ENCODE measurements at places on chromosomes 6 and 20. TPM values are rescaled to one million over a fixed set of nuclear protein-coding genes. Genes with fewer than 3 reads are reported as not detected.
A peak's percentile ranks its signal among the peaks of the same experiment; 100 is the strongest.

DNA sequence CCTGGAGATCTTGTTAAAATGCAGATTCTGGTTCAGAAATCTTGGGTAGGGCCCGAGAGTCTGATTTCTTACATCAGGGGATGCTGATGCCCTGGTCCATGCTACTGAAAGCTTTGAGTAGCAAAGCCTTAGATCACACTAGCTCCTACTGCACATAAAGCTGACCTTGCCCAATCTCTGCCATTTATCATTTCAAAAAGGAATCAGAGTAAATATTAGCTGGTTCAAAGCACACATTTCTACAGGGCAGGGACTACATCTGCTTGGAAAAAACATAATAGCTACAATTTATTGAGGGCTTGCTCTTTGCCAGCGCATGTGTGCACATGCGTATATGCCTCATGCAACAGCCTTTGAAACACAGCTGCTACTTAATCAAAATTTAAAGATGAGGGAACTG is 440.4 kb upstream of the ARID1B start:
- no peak overlapping the region for H3K4me3 ChIP-seq
- no peaks in the 10 kb centered on the region for H3K4me1 ChIP-seq
- H3K27me3 ChIP-seq = no peaks in the 10 kb centered on the region
- no peak for DNase-seq
- no peaks in the 10 kb centered on the region for H3K36me3 ChIP-seq

GRCh38 chr20:38406476-38406875 is 28.7 kb downstream of the SNHG17 start:
- H3K4me3 ChIP-seq = no peak overlapping the region
- H3K36me3 ChIP-seq = no peaks in the 10 kb centered on the region
- H3K27me3 ChIP-seq = no peaks in the 10 kb centered on the region
- H3K27ac ChIP-seq = no peak overlapping the region
- DNase-seq = no peak

- H3K4me3 ChIP-seq = no peak overlapping the region
- H3K27ac ChIP-seq = no peak overlapping the region
- no peaks in the 10 kb centered on the region for H3K36me3 ChIP-seq
- no peak for DNase-seq
- no peaks in the 10 kb centered on the region for H3K27me3 ChIP-seq
Observed at GRCh38 chr6:168092541-168092940, 13.5 kb upstream of the FRMD1 start.

DNA sequence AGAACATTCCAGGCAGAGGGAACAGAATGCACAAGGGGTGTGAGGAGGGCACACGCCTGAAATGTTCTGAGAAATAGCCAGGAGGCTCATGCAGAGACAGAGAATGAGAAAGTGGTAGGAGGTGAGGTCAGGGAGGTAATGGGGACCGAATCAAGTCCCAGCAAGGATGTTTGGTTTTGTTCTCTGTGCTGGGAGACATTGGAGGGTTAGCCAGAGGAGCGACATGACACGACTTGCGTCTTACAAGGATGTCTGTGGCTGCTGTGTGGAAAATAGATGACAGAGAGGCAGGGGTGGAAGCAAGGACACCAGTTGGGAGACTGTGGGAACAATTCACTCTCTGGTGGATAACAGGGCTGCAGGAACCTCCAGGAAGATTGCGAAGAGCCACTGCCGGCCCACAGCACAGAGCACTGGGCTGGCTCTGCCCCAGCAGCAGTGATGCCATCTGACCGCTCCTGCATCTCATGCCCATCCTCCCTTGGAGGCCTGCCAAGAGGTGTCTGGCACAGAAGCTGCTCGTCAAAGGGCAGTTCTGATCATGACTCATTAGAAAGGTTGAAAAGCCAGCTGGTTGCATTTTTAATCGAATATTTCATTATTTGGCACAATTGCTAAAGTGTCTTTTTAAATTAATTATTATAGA is 57.7 kb upstream of the CD83 start:
- no peak overlapping the region for H3K27ac ChIP-seq
- H3K36me3 ChIP-seq = no peaks in the 10 kb centered on the region
- H3K4me1 ChIP-seq = no peaks in the 10 kb centered on the region
- DNase-seq = peak; percentile 44
- H3K4me3 ChIP-seq = no peak overlapping the region
- no peaks in the 10 kb centered on the region for H3K27me3 ChIP-seq

DNA sequence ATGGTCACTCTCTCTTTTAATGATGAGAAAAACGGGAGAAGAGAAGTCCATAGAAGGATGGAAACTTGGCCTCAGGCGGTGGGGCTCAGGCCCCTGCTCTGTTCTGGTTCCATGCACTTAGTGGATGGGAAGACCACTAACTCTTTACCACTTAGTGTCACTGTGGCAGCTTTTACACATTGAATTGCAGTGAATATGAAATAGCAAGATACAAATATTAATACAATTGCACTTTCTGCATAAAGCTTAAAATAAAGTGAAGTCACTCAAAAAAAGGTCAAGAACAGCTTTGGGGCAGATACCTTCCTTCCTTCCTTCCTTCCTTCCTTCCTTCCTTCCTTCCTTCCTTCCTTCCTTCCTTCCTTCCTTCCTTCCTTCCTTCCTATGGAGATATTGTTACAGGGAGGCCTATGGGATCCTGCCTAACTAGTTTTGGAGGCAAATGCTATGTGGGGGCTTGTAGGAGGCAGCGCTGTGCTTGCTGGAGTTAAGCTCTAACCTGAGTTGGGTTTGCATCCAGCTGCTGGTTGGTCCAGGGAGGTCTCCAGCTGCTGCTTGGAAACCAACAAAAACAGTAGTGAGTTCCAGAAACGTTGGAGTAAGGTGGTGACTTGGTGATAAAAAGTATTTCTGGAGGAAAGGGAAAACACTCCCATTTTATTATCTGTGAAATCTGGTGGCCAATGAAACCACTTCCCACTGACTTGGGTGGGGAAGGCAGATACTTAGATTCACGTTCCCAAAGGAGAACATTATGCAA is 62.3 kb upstream of the NKX2-2 start:
- no peak overlapping the region for H3K27ac ChIP-seq
- H3K27me3 ChIP-seq = no peaks in the 10 kb centered on the region
- no peak for DNase-seq
- no peaks in the 10 kb centered on the region for H3K4me1 ChIP-seq

DNA sequence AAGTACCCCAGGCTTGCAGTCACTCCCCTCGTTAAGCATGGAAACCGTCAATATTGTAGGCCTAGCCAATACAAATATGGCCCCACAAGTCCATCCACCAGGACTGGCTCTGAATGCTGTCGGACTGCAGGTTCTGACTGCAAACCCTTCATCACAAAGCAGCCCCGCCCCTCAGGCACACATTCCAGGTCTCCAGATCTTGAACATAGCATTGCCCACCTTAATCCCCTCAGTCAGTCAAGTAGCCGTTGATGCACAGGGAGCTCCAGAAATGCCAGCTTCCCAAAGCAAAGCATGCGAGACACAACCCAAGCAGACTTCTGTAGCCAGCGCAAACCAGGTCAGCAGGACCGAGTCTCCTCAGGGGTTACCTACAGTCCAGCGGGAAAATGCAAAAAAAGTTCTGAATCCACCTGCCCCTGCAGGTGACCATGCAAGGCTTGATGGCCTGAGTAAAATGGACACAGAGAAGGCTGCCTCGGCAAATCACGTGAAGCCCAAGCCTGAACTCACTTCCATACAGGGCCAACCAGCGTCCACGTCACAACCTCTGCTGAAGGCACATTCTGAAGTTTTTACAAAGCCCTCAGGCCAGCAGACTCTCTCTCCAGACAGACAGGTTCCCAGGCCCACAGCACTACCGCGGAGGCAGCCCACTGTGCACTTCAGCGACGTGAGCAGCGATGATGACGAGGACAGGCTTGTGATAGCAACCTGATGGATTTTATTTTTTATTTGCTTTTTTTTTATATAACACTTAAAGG is 126.2 kb upstream of the EDN1 start:
- H3K36me3 ChIP-seq = peaks cover 7% of the 10 kb centered on the region
- peaks cover 6% of the 10 kb centered on the region for H3K4me1 ChIP-seq
- no peak for DNase-seq

DNA sequence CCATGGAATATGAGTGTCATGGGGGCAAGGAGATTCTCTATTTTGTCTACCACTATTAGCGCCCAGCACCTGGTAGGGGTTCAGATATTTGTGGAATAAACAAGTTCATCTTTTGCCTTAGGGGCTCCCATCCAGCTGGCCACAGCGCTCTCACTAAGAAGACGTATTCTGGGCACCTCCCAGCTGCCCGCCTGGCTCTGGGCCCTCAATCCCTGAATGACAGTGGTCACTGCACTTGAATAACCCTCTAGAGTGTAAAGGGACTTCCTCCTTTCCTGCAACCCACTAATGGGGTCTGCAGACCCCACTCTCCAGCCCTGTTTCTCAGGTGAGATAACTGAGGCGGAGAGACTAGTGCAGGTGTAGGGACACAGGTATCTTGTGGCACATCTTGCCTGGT is 36.2 kb downstream of the SNX5 start:
- H3K36me3 ChIP-seq = no peaks in the 10 kb centered on the region
- peaks cover 16% of the 10 kb centered on the region for H3K4me1 ChIP-seq
- no peak overlapping the region for H3K27ac ChIP-seq
- DNase-seq = no peak

GRCh38 chr6:111870742-111871064 is 2.5 kb downstream of the FYN start:
- DNase-seq = no peak
- no peaks in the 10 kb centered on the region for H3K27me3 ChIP-seq
- no peaks in the 10 kb centered on the region for H3K4me1 ChIP-seq
- H3K4me3 ChIP-seq = no peak overlapping the region
- no peak overlapping the region for H3K27ac ChIP-seq

- H3K4me1 ChIP-seq = no peaks in the 10 kb centered on the region
- H3K36me3 ChIP-seq = no peaks in the 10 kb centered on the region
- no peak for DNase-seq
- no peak overlapping the region for H3K27ac ChIP-seq
- H3K27me3 ChIP-seq = no peaks in the 10 kb centered on the region
- H3K4me3 ChIP-seq = no peak overlapping the region
Observed at GRCh38 chr6:63121166-63121565, 90.1 kb upstream of the FKBP1C start.

GRCh38 chr6:17349427-17349826 is 44.0 kb upstream of the CAP2 start:
- no peaks in the 10 kb centered on the region for H3K36me3 ChIP-seq
- no peak overlapping the region for H3K27ac ChIP-seq
- H3K4me1 ChIP-seq = no peaks in the 10 kb centered on the region
- H3K4me3 ChIP-seq = no peak overlapping the region

DNA sequence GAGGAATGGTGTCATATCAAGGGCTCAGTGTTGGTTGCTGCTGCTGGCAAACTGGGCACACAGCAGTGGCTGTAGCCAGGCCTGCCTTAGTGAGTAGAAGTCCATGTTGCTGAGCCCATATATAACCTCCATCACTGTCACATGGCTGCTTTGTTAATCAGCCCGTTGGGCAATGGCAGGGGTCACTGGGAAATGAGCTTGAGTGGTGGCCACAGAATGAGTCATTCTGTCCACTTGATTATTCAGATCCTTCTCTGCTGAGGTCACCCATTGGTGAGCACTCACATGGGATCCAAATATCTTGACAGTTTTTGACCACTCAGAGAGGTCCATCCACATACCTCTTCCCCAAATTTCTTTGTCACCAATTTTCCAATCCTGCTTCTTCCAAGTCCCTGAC is 898.9 kb upstream of the EYS start:
- DNase-seq = peak; percentile 66
- H3K4me1 ChIP-seq = no peaks in the 10 kb centered on the region
- no peaks in the 10 kb centered on the region for H3K36me3 ChIP-seq
- no peaks in the 10 kb centered on the region for H3K27me3 ChIP-seq

The SDCBP2 gene
- polyA plus RNA-seq = 0.78 TPM

The FAM8A1 gene
- 16.8 TPM for polyA plus RNA-seq

The TCP11 gene
- polyA plus RNA-seq = 0.16 TPM
